COR-L47 (cell line): ENCODE measurements at places on chromosomes 6 and 20.

DNA sequence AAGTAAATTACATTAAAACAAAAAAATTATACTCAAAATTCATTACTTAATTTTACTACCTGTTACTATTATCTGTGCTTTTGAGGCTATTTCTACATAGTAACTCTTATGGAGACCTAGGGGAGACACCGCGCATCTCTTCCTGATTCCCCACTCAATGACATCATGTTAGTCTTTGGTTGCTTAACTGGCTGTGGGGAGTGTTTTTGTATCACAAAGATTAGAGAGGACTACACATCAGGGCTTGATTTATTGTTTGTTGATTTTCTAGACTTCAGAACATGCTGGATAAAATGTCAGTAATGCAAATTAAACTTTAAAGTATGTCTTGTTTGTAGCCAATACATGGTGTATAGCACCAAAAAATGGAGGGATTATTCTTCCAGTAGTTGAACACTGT is 26.0 kb downstream of the SLC2A10 start:
- no peak for DNase-seq

- DNase-seq, result no peak
Observed at GRCh38 chr20:57322476-57322875, 7.1 kb upstream of the SPO11 start.

DNA sequence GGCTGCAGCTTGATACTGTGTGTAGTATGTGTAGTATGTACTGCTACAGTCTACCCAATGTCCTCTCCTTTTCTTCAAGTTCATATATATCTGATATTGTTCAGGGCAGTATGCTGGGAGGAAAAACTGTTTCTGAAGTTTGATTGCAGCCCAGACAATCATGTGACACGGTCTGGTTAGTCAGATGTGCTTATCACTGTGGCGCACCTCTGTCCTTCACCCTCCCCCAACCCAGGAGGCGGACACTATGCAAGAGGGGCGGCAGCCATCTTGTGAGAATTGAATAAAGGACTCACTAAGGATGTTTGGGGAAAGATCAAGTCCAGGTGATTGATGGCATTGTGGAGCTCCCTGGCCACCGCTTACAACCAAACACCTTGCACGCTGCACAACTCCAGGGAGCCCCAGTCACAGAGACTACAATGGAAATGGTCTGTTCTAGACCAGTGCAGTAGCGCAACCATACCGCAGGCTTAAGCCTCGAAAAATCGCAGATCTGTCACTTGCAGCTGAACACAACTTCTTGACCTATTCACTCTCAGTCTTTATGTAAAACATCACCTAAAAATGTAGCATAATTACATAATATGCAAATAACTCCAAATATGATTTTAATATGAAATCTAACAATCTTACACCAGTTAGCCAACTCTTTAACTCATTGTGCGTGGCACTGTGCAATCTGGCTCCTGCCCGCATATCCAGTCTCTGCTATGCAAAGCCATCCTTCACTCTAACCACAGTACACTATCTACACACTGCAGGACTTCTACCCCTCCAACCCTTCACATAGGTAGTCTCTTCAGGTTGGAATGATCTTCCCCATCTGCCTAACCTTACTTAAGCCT is 79.3 kb downstream of the VGLL2 start:
- no peak for DNase-seq

GRCh38 chr6:14798996-14799588 is 446.8 kb upstream of the JARID2 start:
- no peak for DNase-seq

DNA sequence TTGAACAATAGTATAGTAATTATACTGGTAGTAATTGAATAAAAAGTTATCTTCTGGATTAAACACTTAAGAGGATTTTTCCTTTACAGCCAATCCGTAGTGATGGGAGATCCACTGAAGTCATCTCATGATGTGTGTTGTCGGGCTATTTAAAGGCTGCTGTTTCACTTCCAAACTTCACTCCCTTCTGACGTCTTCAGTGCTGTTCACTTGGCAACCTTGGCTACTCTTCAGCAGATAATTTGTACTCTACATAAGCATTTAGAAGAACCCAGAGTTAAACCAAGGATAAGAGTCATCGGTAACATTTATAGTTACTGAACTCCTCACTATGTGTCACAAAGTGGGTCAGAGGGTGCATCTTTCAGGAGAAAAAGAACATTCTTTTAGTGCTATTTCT is 179.1 kb upstream of the EYA4 start:
- DNase-seq, result no peak

- no peak for DNase-seq
Observed at GRCh38 chr20:60007464-60007863, 49.2 kb downstream of the CDH26 start.
